ENCODE measurements at places on chromosomes 1 and 21.

DNA sequence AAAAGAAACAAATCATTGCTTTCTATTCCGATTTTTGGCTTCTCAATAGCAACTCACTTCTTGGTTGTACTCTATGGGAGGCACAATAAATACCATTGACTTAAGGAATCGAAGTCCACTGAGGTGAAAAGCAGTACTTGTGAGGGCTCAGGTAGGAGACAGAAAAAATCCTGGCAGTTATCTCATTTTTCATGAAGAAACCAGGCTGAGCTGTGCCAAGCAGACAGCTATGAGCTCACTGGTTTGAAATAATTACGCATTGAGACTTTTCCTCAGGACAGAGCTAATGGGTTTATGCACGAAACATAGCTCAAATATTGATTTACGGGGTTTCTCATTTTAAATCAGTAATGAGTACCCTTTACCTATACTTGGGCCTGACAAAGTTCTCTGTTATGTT, 18.5 kb downstream of the COLGALT2 start:
- DNase-seq: no peak

DNA sequence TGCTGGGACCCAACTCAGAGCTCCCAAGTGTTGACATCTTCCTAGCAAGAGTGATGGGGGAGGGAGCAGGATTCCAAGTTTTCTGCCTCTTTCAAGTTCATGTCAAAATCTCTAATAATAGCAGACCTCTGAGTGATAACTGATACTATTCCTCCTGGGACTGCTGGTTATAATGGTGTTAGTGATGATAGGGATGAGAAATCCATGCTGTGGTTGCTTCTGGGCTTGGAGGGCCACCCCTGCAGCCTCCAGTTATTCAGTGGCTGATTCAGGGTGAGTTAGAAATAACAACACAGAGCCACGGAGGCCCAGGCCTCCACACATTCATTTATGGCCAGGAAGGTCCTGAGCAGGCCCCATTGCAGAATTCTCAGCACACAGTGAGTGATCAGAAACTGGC, 40.6 kb upstream of the ARTN start:
- DNase-seq: no peak

- DNase-seq: no peak
Measured at GRCh38 chr1:177871613-177872307, 98.1 kb downstream of the SEC16B start.

GRCh38 chr1:55046871-55047270, 7.5 kb downstream of the PCSK9 start:
- no peak for DNase-seq

GRCh38 chr1:1441002-1441888, 5.8 kb downstream of the VWA1 start:
- peak; percentile 50 for DNase-seq

DNA sequence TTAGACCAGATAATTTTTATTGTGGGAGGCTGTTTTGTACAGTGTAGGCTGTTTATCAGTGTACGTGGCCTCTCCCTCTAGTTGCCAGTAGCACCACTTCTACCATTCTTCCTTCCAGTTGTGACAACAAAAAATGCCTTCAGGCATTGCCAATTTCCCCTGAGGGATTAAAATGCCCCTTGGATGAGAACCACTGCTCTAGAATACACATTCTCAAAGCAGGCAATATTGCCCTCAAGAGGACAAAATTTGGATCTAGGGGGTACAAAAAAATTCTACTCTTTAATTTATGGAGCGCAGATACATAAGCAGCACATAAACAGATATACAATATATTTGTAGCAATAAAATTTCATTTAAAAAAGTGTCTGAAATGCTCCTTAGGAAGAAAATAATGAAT, 674.6 kb downstream of the PTPRC start:
- DNase-seq: no peak

DNA sequence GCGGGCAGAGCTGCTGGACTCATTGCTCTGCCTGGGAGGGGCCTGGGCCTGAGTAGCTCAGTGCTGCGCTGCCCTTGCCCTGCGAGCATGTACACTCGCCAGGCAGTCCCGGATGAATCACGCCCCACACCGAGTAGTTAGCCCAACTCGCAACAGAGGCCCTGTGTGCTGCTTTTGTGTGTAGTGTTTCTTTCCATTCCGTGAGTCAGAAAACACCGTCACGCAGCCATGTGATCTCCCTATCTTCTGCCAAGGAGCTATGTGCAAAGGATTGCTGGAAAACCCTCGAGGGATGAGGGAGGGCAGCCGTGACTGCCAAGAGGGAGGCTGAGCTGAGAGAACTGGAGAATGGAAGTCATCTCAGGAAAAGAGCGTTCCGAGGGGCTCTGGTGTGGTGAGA, 37.3 kb downstream of the NENF start:
- no peak for DNase-seq

DNA sequence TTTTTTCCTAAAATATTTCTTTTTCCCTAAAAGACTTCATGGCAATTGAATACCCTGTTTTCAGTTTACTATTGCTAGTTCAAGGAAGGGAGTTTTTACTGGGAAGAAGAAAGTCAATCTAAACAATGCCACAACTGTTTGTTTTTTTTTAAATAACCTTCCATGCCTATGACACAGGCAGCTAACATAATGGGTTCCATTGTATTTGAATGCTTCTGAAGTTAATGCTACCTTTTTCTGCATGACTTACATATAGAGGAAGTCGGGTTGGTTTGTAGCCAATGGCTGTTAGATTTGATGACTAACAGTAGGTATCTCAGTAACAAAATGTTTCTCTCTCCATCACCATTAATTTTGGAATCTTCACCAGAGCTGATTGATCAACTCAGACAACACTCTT, 134.0 kb downstream of the KIF26B start:
- DNase-seq: no peak

DNA sequence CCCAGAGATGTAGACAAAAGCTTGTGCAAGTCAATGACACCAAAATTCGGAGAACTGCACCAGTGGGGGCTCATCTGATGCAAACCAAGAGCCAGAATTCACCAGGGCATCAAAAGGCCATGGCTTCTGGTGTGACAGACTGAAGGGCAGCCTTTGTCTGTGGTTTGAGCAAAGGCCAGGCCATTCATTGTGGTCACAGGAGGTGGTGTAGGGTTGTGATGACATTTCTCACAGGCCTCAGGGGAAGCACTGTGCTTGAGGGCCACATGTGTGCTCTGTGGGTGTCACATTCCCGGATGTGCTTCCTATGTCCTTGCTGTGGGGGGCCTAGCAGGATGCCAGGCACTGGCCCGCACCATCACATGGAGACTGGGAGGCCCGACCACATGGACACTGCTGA, 22.5 kb upstream of the KCNE1 start:
- DNase-seq: no peak

GRCh38 chr21:32007456-32007855, 134.6 kb downstream of the HUNK start:
- DNase-seq: no peak

GRCh38 chr1:54904476-54905048, 17.6 kb upstream of the DHCR24 start:
- no peak for DNase-seq

DNA sequence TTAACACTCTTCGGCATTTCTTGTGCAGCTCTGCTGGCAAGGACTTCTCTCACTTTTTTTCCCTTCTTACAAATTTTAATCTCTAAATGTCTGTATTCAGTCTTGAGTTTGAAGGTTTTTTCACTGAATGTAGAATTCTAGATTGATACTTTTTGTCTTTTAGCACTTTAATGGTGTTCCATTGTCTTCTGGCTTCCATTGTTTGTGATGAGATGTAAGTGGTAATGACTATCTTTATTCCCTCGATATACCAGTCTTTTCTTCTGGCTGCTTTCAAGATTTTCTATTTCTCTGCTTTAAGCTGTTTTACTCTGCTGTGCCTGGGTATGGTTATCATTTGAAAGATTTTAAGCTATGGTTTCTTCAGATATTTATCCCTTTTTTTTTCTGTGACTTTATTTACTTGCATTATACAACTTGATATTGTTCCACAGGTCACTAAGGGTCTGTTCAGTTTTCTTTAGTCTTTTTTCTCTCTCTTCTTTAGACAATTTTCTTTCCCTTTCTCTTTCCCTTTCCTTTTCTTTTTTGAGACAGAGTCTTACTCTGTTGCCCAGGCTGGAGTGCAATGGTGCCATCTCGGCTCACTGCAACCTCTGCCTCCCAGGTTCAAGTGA, 35.8 kb downstream of the DYRK1A start:
- DNase-seq: no peak

DNA sequence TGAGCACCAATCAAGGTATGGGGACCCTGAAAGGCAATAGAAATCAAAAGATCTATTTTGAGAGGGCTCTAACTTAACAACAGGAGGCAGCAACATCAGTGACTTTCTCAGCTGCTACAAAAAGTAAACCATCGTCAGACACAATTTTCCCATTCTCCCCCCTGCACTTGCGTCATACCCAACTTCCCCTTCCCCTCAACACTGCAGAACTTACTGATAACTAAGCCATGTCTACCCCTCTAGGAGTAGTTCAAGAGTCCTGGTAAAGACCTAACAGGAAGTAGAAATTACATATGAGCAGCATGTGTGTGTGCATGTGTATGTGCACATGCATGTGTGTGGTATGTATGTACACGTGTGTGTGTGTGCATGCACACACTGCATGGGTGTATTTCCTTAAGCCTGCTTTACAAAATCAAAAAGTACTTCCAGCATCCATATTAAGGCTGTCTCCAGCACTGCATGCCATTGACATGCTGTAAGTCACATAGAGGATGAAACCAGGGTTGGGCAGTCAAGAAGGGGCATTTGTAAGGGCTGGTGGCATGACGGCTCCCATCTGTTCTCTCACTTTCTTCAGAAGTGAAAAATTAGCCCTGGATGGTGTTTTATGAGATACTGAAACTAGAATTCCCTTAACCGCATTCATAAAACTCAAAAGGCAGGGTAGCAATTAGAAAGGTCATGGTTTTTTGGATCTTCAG, 460.1 kb upstream of the RUNX1 start:
- no peak for DNase-seq

- no peak for DNase-seq
Measured at GRCh38 chr1:159881622-159882526, 18.1 kb downstream of the CFAP45 start.

- peak; percentile 42 for DNase-seq
Measured at GRCh38 chr1:101112051-101112780, 86.6 kb upstream of the DPH5 start.

- DNase-seq: no peak
Measured at GRCh38 chr1:78501203-78501602, 10.4 kb downstream of the PTGFR start.

DNA sequence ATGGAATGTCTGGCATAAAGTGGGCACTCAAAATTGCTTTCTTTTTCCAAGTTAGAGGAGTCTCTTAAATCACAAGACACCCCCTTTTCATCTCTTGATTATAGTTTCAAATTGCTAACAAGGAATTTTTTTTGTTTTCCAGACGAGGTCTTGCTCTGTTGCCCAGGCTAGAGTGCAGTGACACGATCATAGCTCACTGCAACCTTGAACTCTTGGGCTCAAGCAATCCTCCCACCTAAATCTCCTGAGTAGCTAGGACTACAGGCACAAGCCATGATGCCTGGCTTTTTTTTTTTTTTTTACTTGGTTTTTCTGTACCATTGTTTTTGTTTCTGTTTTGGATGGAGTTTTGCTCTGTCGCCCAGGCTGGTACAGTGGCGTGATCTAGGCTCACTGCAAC, 20.8 kb downstream of the ZZZ3 start:
- DNase-seq: no peak

- DNase-seq: peak; percentile 46
Measured at GRCh38 chr1:1943834-1944570, 24.9 kb upstream of the TMEM52 start.

DNA sequence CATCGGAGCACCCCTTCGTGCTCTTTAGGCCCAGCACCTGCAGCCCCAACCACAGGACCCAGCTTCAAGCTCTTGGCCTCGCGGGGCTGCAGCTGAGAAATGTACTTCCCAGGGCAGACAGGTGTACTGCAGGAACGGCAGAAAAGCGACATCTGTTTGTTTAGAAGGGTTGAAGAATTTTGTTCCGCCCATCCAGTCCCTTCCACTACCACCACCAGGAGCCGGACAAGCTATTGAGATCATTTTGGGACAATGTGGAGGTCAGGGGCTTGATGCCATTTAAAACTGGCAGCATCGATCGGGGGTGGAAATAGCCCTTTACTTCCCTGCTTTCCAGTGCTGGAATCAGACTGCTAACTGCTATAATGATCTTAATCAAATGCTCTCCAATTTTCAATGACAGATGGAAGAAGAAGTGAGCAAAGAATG, 1.7 kb downstream of the SERTAD4 start:
- DNase-seq: no peak

- no peak for DNase-seq
Measured at GRCh38 chr1:205042911-205043806, at the start of gene CNTN2. Gene CNTN2, plus strand, starts transcription at chr1:205043212. Its CDS starts 9,974 bp downstream, at chr1:205053186.

GRCh38 chr1:16006552-16007485, 2.8 kb downstream of the SRARP start:
- DNase-seq: no peak

DNA sequence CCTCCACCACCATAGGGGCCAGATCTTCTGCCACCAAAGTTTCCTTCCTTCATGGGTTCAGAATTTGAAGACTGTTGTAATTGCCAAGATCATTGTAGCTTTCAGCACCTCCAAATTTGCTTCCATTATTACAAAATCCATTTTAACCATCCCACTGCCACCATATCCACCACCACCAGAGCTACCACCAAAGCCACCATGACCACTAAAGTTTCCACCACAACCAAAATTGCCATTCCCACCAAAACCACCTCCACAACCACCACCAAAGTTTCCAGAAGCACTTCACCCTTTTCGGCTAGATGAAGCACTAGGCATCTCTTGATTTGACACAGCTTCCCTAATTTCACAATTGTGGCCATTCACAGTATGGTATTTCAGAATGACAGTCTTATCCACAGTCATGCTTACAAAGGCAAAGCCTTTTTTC, 45.2 kb downstream of the SLC30A7 start:
- DNase-seq: no peak

Measured in activated T-cell treated with anti-CD3 and anti-CD28 coated beads for 4 hours (primary cell).